ENCODE measurements at places on chromosomes 7 and 10.

- DNase-seq = no peak
Observed at GRCh38 chr10:124999433-125000365, 57.8 kb downstream of the ZRANB1 start.

GRCh38 chr7:129468087-129468486 lies 33.9 kb downstream of the STRIP2 start:
- DNase-seq = no peak

DNA sequence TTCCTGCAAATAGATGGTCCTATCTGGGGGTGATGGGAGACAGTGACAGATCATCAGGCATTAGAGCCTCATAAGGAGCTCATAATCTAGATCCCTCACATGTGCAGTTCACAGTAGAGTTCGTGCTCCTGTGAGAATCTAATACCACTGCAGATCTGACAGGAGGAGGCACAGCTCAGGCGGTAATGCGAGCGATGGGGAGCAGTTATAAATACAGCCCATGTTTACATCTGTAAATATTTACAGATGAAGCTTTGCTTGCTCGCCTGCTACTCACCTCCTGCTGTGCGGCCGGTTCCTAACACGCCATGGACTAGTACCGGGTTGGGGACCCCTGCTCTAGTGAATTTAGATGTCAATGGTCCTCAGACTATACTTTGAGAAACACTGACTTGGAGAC lies 17.0 kb upstream of the CDCA7L start:
- no peak for DNase-seq

- no peak for DNase-seq
Observed at GRCh38 chr7:2084331-2084730, 148.4 kb downstream of the MAD1L1 start.

- DNase-seq = no peak
Observed at GRCh38 chr10:76717141-76717540, 920.5 kb downstream of the KCNMA1 start.

DNA sequence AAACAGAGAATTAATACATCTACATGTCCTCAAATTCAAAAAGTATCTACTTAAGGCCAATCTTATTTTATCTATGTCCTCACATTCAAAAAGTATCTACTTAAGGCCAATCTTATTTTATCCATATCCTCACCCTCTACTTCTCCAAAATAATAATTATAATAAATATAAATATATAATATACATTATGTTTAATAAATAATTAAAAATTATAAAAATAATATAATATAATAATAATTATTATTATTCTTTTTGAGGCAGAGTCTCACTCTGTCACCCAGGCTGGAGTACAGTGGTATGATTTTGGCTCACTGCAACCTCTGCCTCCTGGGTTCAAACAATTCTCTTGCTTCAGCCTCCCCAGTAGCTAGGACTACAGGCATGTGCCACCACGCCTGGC lies 784.9 kb downstream of the DNAJB9 start:
- no peak for DNase-seq

GRCh38 chr7:140512317-140513000 lies 33.2 kb upstream of the MKRN1 start:
- DNase-seq = peak; percentile 61

- DNase-seq = no peak
Observed at GRCh38 chr7:45971661-45972175, 50.6 kb upstream of the IGFBP3 start.

DNA sequence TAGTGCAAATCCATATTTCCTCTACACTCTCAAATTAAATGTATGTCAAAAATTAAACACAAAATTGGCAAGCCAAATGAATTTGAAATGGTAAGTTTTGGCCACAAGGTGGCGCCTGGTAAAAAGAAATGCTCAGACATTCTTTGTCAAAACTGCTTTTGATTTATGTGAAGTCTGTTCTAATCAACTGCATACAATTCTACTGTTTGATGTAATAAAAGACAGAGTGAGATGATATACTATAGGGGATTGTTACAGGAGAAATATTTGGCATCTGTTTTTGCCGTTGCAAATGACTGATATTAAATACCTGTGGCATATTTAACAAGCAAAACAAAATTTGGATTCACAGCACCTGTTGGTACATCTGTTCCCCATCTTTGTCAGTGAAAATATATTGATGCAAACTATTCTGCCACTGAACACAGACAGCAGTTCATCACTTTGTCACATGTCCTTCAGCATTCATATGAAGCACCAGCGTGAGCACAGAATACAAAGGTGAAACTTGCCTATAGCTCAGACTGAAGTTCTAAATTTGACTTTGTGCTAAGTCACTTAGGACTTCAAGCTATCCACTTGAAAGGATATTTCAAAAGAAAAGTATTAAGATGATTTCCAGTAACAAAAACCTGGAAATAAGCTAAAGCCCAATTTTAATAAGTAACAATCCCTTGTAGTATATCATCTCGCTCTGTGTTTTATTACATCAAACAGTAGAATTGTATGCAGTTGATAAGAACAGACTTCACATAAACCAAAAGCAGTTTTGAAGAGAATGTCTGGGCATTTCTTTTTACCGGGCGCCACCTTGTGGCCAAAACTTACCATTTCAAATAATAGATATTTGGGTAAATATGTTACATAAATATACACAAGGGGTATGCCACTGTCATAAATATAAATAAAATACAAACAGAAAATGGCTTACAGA lies 10.2 kb upstream of the CH25H start:
- DNase-seq = peak; percentile 23

- DNase-seq = no peak
Observed at GRCh38 chr10:46272863-46273415, 13.9 kb upstream of the ANTXRL start.

GRCh38 chr7:145928937-145929336 lies 187.7 kb upstream of the CNTNAP2 start:
- no peak for DNase-seq

DNA sequence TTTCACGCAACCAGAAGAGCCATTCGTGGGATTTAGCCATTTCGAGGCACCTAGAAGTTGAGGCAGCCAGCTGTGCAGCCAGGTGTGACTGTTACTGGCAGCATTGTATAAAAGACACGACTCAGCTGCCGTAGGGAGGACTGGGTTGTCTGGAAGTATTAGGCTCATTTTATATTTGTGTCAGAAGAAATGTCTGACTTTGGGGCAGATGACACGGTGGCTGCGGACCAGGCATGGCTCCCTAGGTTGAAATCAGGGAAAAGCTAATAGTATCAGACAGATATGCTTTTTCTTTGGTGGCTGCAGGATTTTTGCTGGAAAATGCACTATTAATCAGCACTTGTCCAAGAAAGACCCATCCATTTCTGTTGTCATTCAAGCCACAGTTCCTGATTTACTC lies 4.2 kb upstream of the DPYSL4 start:
- DNase-seq = no peak

DNA sequence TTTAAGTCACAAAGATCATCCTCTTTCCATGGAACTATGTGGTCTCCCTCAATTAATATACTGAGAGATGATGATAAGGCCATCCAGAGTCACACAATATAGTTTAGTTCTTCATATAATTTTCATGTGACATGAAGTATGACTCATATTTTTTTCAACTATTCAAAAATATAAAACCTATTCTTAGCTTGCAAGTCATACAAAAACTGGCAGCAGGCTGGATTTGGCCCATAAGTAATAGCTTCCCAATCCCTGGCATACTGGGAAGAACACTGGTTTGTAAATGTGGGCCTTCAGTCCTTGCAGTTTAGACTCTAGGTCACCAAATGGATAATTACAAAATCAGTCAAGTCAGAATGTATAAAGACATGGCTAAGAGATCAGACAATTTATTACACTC lies 356.6 kb downstream of the PPP1R3A start:
- no peak for DNase-seq

DNA sequence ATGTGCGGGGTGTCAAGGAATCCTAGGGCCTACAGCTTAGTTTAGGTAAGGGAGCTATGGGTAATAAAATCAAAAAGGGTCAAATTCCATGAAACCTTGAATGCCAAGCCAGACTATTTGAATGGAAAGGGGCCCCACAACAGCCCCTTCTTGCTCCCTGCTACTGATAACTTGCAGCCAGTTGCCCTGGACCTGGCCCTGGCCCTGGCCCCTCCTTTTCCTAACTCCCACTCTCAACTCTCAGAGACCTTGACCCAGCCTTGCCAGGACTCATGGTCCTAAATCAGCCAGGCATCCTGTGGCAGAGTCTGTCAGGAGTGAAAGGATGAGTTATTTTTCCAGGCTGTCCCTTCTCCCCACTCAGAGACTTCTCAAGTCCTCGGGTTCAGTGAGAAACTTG lies 5.9 kb downstream of the KCNIP2 start:
- DNase-seq = no peak

GRCh38 chr7:18288322-18289037 lies 207.1 kb upstream of the HDAC9 start:
- no peak for DNase-seq

GRCh38 chr7:50282813-50283605 lies 21.5 kb upstream of the IKZF1 start:
- no peak for DNase-seq

DNA sequence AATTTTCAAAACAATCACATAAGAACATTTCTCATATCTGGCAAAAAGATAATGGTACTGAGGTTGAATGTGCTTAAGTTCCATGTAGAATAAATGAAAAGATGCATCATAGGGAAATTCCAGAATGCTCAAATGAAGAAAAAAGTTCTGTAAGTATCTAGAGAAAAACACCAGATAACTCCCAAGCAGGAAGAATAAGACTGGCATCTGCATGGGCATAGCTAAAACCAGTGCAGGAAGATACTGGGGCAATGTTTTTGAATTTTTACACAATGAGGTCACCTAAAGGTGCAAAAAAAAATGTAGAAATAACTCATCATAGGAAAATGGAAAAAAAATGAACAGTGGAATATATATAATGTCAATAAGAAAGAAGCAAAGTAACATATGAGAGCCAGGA lies 275.2 kb downstream of the BAMBI start:
- DNase-seq = no peak

DNA sequence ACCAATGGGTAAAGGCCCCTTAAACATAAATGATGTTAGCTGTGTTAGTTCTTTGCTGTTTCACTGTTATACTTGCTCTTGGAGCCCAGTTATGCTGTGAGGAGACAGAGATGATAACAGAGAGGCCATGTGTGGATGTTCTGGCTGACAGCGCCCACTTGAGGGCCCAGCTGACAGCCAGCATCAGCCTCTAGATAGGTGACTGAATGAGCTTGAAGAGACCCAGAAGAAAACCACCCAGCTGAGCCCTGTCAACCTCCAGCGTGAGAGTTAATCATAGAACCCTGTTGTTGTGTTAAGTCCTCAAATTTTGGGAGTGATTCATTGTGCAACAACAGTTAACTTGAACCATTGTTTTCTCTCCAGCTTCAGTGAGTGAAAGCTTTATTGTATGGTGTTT lies 91.7 kb downstream of the GLRX3 start:
- DNase-seq = no peak

DNA sequence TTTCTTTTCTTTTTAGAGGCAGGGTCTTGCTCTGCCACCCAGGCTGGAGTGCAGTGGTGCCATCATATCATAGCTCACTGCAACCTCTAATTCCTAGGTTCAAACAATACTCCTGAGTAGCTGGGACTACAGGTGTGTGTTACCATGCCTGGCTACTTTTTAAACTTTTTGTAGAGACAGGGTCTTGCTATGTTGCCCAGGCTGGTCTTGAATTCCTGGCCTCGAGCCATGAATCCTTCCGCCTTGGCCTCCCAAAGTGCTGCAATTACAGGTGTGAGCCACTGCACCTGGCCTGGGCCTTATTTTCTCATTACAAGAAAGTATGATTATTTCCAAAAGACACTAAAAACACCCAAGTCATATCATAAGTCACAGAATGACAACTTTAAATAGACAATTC lies 106.6 kb downstream of the CDK6 start:
- no peak for DNase-seq

DNA sequence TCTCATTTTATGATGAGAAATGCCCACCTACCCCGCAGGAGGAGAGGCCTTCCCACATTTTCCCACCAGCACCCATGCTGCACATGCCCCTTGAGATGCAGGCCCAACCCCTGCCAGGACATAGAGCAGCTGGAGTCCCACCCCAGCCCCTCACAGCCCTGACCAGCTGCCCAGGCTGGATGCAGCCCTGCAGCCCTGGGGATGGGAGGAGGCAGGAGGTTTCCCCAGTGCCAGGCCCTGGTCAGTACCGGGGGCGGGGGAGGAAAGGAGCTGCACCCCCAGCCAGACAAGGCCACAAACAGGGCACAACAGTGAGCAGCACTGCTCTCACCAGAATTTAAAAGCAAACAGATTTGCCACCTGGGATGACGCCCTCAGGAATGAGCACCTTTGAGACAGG lies 196.1 kb downstream of the PTPRN2 start:
- no peak for DNase-seq

- DNase-seq = no peak
Observed at GRCh38 chr7:2202901-2203765, 29.6 kb downstream of the MAD1L1 start.

- DNase-seq = no peak
Observed at GRCh38 chr7:51058764-51059163, 257.8 kb downstream of the COBL start.

DNA sequence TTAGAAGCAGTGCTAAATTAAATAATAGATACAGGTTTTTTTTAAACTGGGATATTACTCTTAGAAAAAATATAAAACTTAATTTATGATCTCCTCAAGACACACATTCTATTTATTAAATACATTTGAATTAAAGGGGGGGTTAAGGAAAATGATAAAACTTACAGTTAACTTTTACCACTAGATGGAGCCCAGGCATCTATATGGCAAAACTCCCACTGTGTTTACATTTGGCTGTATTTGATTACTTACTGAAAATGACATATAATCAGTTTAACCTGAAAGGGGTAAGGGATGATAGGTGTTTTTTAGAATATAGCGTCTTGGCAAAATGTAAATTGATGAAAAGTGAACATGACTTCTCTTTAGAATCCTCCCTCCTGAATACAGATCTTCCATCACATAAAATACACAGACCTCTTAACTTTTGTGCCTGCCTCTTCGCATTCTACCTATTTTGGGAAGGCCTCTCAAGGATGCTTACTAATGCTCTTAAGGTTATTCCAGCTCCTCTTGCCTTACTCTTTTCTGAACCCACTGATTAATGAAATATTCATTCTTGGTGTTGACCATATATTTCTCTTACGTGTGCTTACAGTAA lies 235.7 kb downstream of the AGMO start:
- no peak for DNase-seq

GRCh38 chr7:99201027-99201426 lies 6.9 kb downstream of the KPNA7 start:
- no peak for DNase-seq

DNA sequence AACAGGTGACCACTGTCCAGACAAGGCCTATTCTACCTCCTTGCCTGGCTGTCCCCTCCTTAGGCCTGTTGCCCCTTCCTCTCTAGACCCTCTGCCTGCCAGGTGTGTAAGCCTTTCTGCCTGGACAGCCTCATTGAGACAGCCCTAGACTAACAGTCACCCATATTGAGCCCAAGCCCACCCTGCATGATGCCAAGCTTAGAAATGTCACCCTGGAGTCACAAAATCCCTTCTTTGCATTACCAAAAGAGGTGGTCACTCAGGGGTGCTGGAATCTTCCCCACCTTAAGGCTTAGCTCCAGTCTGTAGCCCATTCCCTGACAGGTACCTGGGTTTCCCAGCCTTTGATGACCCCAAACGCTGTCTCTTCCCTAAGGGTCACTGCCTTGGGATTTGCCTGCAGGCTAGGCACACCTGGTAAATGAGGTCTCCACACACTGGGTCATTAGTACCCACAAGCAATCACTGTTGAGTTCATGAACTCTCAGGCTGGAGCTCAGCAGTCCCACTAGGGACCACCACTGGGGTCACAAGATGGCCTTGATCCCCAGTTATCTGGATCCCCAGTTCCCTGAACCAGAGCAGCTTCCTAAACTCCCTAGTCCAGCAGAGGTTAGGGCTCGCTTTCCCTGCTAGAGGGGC lies 54.9 kb upstream of the CAMK2B start:
- no peak for DNase-seq
